ENCODE measurements at places on chromosomes 5 and 9.

DNA sequence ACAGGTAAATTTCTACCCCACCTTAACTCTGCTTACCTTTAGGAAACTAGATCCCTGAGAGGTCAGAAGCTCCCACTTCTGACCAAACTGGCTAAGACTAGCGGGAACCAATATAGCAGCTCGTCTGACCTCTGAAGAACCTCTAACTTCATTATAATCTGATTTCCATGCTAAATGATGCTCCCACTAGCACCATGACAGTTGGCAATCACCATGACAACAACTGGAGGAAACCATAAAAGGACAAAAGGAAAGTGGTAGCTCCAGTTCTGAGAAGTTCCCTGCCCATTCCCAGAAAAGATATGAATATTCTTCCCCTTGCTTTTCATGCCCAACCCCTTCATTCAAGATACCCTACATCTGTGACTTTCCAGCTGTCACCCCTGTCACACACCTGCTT lies 483.3 kb downstream of the CTNND2 start:
- DNase-seq: no peak

DNA sequence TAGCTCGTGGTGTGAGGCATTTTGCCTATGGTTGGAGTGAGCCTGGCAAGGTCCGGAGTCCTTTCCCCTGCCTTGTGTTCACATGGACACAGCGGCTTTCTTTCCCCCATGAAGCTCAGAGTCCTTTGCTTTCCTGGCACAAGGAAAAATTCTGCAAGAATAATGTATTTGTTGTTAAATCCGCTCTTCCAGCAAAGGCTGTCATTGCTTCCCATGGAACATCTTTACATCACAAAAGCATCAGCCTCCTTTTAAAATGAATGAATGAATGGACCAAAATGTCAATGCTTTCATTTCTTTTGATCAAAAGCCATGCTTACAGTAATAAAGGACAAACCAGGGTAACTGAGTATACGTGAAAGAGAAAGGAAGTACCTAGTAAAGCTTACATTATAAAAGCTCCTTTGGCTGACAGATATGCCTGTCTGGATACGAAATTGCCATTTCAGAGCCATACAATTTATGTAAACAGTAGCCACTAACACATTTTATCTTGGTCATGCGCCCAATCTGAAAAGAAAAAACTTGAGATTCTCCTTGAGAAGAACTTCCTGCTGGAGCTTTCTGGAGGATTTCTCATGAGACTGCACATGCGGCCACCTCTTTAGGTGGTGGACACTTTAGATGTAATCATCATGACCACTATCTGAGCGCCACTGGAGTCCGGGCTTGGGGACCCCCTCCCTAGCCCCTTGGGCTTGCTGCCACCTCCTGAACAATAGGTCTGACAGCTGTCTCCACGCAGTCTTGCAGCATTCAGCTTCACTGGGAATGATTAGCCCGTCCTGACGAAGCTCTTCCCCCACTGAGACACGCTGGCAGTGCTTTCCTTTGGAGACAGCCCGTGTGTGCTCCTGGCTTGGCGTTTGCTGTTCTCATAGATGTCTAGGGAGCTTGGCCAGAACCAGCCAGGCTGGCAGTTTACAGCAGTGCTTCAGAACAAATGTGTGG lies 355.9 kb downstream of the ADAMTS6 start:
- DNase-seq: no peak

DNA sequence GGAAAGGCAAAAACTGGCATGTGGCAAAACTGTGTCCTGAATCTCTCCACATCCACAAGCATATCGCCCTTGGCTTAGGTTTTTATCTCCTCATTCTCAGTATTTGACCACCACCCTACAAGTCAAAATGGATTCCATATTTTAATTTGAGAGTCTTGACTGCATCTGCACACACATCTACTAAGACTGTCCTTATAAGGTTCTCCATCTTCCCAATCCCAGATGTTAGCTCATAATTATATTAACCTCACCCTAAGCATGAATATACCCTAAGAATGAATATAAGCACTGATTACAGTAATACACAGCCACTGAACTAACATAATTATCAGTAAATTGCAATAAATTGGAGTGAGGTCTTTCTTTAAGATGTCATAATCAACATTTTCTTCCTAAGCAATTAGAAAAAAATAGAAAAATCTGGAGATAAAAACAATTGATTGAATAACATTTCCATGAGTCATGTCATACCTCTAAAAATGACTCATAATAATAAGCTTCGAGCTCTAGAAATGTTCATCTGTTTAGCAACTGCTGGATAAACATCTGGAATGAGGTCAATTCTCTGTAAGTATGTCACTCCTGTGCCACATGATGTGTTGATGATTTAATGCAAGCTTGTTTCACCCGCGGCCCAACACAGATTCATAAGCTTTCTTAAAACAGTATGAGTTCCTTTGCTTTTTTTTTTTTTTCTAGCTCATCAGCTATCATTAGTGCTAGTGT lies 39.9 kb upstream of the PAM start:
- no peak for DNase-seq

- DNase-seq: no peak
Measured at GRCh38 chr5:73317523-73317922, 131.1 kb downstream of the FOXD1 start.

- DNase-seq: no peak
Measured at GRCh38 chr5:119966028-119966427, 336.7 kb downstream of the FAM170A start.

DNA sequence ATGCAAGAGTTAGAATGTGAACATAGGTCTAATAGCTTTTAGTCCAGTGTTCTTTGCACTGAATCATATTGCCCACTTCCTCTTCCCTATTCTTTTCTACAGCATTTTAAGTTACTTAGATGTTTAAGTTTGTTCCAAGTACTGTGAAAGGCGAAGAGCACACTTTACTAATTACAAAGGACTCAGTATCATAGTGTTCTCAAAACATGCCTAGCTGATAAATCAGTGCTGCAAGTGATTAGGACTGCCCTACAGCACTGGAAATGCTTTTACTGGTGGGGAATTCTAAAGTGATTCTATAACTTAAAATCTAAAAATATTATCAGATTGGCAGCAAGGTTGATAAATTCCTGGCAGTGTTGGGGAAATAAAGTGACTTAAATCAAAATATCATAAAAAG lies 177.9 kb upstream of the KCNN2 start:
- DNase-seq: no peak

DNA sequence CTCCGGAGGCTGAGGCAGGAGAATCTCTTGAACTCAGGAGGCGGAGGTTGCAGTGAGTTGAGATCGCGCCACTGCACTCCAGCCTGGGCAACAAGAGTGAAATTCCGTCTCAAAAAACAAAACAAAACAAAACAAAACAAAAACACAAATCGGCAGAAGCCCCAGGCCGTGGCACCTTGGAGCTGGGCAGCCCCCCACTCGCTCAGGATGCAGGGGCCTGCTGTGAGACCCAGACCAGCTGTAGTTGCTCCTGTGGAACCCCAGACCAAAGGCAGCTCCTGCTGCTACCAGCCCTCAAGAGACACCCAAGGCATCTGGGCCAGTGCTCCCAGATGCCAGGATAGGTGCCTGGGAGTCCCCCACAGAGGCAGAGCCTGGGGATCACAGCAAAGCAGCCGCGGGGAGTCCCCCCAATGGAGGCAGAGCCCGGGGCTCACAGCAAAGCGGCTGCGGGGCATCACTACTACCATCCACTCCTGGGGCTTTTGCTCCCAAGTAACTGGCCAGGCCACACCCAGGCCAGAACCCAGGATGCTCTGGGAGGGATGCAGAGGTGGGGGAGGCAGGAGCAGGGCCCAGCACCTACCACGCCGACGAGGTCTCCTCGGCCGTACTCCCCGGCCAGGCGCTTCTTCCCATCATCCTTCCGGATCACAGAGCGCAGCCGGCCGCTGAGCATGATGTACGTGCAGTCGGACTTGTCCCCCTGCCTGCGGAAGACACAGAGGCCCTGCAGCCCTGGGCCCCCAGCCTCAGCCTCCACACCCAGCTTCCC lies 37.7 kb upstream of the NSMF start:
- DNase-seq: no peak

DNA sequence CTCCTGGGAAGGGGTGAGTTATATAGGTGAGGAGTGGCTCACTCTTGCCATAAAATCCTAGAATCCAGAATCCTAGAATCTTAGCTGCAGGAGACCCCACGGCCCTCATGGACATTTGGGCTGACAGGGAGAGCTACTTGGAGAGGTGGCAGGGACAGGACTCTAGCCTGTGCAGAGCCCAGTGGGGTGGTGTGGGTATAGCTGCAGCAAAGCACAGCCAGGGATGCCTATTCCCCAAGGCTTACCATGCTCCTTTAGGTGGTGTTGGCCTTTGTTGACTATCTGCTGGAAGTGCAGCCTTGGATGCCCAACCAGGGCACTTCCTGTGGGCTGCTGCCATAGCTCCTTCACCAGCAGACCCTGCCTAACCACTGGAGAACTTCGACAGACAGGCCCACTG lies 70.0 kb upstream of the PTPN3 start:
- no peak for DNase-seq

DNA sequence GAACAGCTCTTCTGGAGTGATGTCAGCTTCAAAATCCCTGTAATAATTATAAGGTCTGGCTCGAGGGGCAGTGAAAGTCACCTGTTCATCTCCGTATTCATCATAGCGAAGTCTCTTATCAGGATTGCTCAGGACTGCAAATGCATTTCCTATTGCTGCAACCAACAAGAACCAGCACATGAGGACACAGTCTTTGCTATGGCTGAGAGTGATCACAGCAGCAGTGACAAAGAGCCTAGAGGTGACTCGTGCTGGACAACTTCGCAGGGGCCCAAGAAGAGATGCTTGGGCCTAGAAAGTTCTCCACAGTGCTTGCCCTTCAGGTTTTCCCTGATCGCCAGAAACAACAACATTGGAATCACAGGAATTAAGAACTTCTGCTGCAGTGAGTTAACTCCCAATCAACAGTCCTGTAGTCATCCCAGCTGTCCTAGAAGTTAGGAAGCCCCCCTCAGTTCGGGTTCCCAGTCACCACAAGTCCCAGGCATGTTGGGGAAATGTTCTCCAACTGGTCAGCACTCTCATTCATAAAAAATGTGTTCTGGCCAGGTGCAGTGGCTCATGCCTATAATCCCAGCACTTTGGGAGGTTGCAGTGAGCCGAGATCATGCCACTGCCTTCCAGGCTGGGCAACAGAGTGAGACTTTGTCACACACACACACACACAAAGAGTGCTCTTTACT lies 13.0 kb downstream of the DNAJC18 start:
- DNase-seq: no peak

- DNase-seq: peak; percentile 14
Measured at GRCh38 chr5:94830520-94830919, 212.1 kb downstream of the SLF1 start.

- DNase-seq: no peak
Measured at GRCh38 chr9:34809504-34810186, 99.7 kb upstream of the CCL21 start.

DNA sequence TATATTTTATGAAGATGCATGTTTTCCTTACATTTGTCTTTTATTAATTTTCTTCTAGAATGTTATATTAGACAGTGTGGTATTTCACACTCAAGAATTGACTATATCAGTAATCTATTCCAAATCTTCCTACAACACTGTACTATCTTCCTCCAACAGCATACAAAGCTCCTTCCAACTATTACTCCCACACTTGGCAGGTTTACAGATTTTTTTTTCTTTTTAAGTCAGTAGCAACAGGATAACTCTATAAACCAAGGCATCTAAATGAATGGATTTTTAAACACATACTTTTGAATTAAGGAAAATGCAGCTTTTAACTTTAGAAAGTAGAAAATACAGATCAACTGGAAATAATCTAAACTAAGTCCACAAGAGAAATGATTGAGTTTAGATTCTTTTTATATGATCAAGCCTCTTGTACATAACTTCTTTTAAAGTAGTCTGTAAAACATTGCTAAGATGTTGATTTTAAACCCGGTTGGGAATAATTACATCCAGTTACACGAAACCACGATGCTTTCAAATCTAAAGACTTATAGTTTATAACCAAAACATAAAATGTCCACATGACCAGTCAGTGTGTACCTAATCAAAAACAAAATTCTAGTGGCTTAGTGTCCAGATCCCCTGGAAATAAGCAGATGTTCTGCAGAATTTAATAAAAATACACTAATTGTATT lies 281.6 kb downstream of the ADAMTS6 start:
- no peak for DNase-seq

DNA sequence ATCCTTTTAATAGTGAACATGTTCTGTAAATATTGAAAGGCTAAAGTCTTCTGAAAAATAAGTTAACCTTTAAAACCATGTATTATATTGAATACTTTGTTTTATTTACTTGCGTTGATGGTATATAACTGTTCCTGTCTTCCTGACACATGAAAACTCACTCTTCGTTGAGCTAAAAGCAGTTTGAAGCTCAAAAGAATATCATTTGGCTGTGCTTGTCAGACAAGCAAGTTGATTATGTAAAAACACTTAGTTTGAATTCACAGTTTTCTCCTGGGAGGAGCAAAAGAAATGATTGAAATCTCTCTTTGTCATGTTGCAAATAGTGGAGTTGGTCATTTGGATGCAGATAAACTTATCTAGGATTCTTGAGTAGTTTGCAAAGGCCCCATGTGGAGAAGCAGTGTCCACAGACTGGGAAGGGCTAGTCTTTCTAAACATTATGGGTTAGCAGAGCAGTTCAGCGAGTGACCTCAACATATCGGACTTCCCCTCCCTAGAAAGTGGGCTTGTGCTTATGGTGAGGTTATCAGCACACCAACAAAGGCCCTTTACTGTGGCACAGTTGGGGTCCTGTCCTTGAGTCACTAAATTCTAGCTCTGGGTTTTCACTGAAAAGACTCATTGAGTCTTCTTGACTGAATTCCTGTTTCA lies 290.4 kb downstream of the CSNK1G3 start:
- DNase-seq: no peak

DNA sequence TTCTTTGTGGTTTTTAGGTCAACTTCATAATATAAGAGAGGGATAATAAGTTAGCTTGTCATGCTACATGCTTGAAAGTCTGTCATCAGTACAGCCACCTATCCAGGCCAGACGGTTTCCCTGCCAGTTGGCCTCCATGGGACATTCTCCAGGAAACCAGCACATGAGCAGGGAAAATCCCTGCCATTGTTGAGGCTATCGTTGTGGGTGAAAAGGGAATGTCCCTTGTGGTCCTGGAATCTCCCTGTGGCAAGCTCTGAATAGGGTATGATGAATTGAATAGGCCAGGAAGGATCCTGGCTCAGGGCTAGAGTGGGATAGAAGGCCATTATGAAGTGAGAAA lies 12.3 kb downstream of the F2RL1 start:
- peak; percentile 54 for DNase-seq

DNA sequence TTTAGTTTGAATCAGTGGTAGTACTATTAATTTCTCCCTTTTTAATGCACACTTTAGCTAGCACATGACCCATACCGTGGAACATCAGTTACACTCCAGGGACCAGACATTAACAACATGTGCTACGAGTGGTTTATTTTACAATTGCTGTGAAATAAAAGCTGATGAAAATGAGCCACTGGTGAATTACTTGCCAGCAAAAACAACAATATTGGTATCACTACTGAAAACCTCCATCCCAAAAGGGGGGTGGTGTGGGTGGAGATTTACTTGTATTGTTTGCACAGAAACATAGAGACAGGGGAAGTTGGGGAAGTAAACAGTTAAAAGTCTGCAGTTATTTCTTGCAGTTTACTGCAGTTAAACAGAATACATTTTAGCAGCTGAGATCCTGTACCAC lies 369.6 kb upstream of the GRAMD2B start:
- no peak for DNase-seq

- DNase-seq: peak; percentile 74
Measured at GRCh38 chr5:133688391-133688790, 76.0 kb upstream of the FSTL4 start.

All from GM12865 (cell line).